ENCODE measurements at places on chromosomes 4 and X.

DNA sequence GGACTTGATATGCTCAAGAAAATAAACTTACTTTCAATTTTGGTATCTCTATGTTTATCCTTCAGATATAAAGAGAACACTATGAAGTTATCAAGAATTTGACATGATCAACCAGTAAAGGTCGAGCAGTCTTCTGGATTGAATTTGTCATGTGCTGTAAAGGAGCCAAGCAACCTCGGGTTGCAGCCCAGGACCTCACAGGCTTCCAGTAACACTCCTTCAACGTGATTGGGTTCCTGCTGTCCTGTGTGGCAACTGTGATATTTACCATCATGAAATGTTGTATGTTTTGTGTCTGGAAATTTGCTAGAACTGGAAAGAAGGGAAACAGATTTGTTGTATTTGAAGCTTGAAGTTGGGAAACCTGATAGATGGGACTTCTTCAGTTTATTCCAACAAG is 52.0 kb upstream of the UGT2B7 start:
- DNase-seq: no peak
- H3K4me3 ChIP-seq: no peak overlapping the region
- H3K27me3 ChIP-seq: no peaks in the 10 kb centered on the region
- no peak overlapping the region for H3K27ac ChIP-seq
- peaks cover 4% of the 10 kb centered on the region for H3K4me1 ChIP-seq

DNA sequence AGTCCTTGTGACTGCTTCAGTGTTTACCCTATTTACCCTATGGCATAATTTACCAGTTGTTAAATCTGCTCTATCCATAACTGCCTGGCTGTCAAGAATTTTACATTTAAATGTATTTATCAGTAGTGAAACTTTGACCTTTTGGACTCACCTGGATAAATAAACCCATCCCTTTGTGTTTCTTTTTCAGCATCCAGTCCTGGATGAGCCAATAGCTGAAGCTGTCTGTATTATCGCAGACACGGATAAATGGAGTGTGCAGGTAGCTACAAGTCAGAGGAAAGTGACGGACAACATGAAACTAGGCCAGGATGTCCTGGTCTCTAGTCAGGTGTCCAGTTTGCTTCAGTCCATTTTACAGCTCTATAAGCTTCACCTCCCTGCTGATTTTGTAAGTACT is 122.4 kb downstream of the FNIP2 start:
- H3K4me3 ChIP-seq: no peak overlapping the region
- no peak overlapping the region for H3K27ac ChIP-seq
- DNase-seq: no peak
- H3K27me3 ChIP-seq: peaks cover 2% of the 10 kb centered on the region
- H3K4me1 ChIP-seq: peaks cover 15% of the 10 kb centered on the region

GRCh38 chr4:186151499-186151898 is 39.9 kb upstream of the CYP4V2 start:
- no peak overlapping the region for H3K27ac ChIP-seq
- H3K36me3 ChIP-seq: no peaks in the 10 kb centered on the region
- H3K4me3 ChIP-seq: no peak overlapping the region
- no peaks in the 10 kb centered on the region for H3K4me1 ChIP-seq

- H3K4me3 ChIP-seq: no peak overlapping the region
- H3K27ac ChIP-seq: no peak overlapping the region
- no peaks in the 10 kb centered on the region for H3K36me3 ChIP-seq
Measured at GRCh38 chrX:148806145-148806870, 305.9 kb downstream of the AFF2 start.

- peaks cover 27% of the 10 kb centered on the region for H3K27me3 ChIP-seq
- peaks cover 12% of the 10 kb centered on the region for H3K36me3 ChIP-seq
- H3K4me1 ChIP-seq: no peaks in the 10 kb centered on the region
- H3K4me3 ChIP-seq: no peak overlapping the region
- no peak overlapping the region for H3K27ac ChIP-seq
Measured at GRCh38 chr4:1463088-1463926, 57.1 kb upstream of the NKX1-1 start.

DNA sequence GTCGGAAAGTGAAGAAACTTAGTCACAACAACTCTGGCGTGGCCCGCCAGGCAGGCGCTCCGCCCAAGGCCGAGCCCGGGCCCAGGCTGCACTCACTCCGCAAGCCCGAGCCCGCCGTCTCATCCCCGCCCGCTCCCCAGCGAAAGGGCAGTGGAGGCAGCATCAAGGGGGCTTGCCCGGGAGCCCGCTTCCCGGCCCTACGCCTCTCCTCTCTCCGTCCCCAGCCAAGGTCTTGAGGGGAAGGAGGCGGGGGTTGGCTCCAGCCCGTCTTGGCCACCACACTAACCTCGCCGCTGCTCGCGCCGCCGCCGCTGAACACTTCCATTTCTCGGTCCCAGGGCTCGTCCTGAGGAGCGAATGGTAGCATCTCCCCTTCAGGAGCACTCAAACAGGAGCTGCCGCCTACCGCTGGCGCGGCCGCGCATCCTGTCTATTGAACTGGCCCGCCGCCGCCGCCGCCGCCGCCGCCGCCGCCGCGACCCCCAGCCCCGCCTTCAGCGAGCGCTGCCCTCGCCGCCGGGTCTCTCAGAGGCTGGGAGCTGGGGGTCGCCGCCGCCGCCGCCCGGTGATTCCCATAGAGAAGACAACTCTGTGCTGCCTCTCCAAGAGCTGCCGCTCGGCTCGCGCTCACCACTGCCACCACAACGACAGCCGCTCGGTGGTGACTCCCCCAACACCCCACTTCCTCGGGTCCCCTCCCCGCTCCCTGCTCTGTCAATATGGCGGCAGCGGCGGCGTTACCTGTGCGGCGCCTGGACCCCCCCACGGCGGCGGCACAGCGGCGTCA is at the start of gene RPS6KA6:
TSS of gene RPS6KA6 (minus strand) at position 667 of the 787 bp plus-strand sequence. CDS start at position 367, 300 bp downstream.
- H3K4me1 ChIP-seq: peaks cover 15% of the 10 kb centered on the region
- peak within 1 kb of the TSS; percentile 76 for H3K27ac ChIP-seq
- no peak for DNase-seq
- peak within 1 kb of the TSS; percentile 95 for H3K4me3 ChIP-seq

DNA sequence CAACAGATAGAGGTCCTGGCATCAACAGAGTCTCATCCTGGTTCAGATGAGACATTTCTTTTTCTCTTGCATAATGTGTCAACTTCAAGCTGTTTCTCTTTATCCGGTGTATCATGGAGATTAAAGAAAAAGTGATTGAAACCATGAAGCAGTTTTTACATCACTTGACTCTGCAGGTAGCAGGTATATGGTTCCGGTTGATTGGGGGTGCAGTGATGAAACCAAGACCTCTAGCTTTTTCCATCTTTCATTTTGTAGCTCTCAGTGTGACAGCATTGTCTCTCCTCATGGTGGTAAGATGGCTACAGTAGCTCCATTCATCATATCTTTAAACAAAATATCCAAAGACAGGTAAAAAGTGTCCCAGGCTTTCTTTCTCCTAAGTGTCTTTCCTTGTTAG is 2.4 kb upstream of the HOPX start:
- H3K27ac ChIP-seq: no peak overlapping the region
- H3K4me1 ChIP-seq: no peaks in the 10 kb centered on the region
- DNase-seq: no peak
- H3K27me3 ChIP-seq: peaks cover 30% of the 10 kb centered on the region
- no peaks in the 10 kb centered on the region for H3K36me3 ChIP-seq
- no peak overlapping the region for H3K4me3 ChIP-seq

DNA sequence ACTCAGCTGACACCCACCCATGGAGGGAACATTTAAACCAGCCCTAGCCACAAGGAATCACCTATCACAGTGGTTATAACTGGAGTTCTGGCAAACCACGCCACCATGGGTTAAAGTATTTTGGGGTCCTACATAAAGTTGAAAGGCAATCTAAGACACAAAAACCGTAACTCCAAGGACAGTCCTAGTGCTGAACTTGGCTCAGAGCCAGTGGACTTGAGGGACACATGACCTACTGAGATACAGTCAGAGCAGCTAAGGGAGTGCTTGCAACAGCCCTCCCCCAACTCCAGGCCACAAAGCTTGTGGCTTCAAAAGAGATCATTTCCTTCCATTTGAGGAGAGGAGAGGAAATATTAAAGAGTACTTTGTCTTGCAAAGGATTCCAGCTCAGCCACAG is 300.5 kb downstream of the FGF13 start:
- no peaks in the 10 kb centered on the region for H3K27me3 ChIP-seq
- H3K4me3 ChIP-seq: no peak overlapping the region
- H3K27ac ChIP-seq: no peak overlapping the region
- H3K4me1 ChIP-seq: no peaks in the 10 kb centered on the region
- DNase-seq: no peak

GRCh38 chr4:3527914-3528876 is 4.0 kb downstream of the LRPAP1 start:
- H3K27ac ChIP-seq: no peak overlapping the region
- H3K4me1 ChIP-seq: peaks cover 11% of the 10 kb centered on the region
- H3K27me3 ChIP-seq: no peaks in the 10 kb centered on the region

GRCh38 chrX:136806891-136807410 is 26.2 kb upstream of the ARHGEF6 start:
- no peaks in the 10 kb centered on the region for H3K36me3 ChIP-seq
- no peak overlapping the region for H3K4me3 ChIP-seq
- H3K27ac ChIP-seq: no peak overlapping the region
- peaks cover 8% of the 10 kb centered on the region for H3K4me1 ChIP-seq
- DNase-seq: no peak

All from HFFc6 (cell line).